ENCODE measurements at places on chromosomes 2 and 18.

DNA sequence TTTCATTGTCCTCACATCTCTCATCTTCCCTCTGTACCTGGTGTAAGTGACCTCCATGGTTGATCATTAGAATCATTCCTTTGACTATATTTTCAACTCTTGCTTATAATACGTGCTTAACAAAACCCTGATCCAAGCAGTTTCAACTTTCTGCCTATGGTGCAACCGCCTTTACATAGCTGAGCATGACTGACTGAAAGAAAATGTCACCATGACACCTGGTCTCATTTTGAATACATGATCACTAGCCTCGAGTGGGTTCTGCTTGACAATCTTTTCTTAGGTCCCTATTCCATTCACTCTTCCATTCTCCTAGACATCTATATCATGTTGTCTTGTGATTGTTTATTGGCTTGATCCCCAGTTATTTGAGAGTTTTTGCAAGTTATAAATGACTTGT, 78.9 kb upstream of the STAM2 start:
- no peak for DNase-seq

DNA sequence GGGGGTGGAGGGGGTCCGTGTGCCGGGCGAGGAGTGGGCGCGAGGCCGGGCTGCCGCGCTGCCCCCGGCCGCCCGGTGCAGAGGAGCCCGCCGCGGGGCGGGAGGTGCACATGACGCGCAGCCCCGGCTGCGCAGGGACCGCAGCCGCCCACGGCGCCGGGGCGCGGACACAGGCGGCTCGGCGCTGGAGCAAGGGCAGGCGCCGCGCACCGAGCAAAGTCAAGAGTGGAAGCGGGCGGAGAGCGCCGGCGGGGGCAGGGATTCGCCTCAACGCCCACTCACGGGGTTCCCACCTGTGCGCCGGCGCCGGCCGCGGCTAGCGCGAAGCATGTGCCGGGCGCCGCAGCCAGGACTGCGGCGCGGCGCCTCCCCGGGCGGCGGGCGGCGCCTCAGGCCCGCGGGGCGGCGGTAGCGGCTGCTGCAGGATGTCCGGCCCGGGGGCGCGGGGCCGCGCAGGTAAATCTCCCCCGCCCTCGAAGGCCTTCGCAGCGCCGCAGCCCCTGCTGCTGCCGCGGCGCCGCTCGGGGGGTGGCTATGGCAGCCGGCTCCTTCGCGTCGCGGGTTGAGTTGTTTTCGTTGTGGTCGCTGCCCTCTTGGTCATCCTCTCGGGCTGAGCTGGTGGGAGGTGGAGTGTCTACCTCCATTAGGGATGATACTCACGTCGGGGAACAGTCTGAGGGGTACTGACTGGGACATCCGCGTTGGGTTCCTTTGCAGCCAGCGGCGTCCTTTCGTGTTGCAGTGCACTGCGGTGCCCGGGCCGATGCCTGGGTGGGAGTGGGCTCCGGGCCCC, 216.3 kb upstream of the DTNA start:
- no peak for DNase-seq

DNA sequence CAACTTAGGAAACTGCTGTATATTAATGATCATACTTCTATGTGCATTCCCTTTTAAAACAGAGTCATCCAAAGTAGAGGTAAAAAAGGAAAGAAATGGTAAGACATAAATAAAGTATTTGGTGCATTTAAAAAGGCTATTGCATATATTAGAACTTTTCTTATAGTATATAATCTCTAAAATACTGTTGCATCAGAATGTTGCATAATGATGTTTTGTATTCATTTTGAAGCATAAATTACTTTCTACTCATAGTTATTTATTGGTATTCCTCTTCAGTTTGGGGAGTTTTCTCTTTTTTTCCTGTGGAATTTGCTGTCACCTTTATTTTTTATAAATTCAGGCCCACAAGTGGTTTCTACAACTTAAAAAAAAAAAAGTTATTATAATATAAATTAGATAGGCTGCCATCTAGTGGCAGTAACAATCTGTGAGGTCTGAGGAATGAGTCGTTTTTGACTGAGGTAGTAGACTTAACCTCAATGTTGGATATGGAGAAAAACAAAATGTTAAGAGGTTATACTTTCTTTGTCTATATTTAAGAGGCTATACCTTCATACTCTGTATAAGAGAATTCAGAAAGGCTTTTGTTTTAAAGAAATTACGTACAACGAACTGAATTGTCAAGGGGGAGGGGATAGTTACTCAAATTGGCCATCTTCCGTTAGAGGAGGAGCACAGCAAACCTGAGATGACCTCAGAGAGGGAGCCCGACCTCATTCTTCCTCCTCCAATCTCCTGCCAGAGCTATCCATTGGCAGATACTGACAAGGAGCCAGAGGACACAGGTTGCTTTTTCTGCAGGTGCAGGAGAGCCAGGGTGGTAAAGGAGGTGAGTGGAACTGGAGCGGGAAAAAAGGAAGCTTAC, 23.8 kb downstream of the ANKAR start:
- peak; percentile 64 for DNase-seq

- peak; percentile 83 for DNase-seq
Observed at GRCh38 chr2:237222601-237223041, 136.9 kb downstream of the COPS8 start.

- peak; percentile 4 for DNase-seq
Observed at GRCh38 chr18:70663141-70663540, 374.3 kb downstream of the SOCS6 start.
